Bronchial epithelial cell (primary cell): ENCODE measurements at places on chromosomes 11 and 22. TPM values are rescaled to one million over a fixed set of nuclear protein-coding genes. Genes with fewer than 3 reads are reported as not detected.

DNA sequence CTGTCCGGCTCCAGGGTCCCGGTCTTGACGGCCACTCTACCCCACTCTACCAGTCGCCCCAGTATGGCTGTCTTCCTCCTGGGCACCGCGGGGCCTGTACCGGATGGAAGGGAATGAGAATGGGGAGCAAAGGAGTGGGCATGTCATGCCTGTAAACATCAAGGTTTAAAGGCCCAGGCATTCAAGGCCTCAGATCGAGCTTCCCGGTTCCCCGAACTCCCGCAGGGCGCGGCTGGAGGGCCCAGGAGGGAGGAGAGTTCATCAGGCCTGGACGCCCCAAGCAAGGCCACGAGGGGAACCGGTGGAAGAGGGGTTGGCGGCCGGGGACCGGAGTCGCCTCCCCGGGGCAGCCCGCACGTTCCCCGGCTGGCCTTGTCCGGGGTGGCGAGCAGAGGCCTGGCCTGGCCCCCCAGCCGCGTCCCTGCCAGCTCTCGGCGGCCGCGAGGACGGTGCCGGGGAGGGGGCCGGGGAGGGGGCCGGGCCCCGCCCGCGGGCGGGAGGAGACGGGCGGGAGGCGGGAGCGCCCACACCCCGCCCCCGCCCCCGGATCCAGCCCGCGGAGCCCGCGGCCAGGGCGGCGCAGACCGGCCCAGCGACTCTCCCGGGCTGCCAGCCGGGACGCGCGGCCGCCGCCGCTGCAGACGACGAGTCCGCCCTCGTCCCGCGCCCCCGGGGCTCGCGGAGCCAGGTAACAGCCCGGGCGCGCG lies at the start of gene CDC42EP1:
Gene CDC42EP1, plus strand, starts transcription at position 580 of the 707 bp plus-strand sequence. CDS start 5,870 bp downstream, outside the sequence.
- DNase-seq, result no peak

DNA sequence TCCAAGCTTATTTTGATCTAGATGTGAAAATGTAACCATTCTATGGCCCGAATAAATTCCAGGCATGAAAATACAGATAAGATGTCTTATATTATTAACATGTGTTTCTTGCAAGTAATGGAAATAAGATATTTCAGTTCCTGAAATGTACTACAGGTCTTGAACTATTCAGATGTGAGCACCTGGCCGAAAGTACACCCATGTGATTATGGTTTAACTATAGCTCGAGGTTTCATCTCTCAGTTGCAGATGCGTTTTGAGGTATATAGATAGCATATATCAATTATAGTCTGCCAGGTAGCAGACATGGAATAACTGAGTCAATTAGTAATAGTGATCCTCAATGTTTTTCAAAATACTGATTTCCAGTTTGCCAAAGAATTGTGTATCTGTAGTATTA lies 68.3 kb downstream of the DDIAS start:
- no peak for DNase-seq

DNA sequence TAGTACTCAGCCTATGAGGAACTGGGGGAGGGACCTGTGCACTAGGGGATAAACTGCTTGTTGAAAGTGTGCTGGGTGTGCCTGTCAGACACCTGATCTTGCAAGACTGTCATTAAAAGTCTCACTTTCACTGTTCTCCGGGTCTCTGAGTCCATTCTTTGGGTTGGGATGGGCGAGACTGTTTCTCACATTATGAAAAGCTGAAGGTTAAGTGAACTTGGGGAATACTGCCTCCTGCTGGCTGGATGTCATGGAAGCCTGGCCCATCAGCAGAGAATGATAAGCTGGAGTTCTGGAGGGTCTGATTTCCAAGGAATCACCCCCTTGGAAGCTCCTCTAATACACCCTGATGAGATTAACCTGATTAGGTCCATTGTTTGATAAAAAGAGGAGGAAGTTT lies 9.0 kb upstream of the VPREB1 start:
- peak; percentile 24 for DNase-seq

UBQLNL gene
- total RNA-seq, result under 0.01 TPM in 1 of 2 replicates, not detected in the other

GPHA2 gene
- not detected in 2 replicates for total RNA-seq
